Breast epithelium (tissue), 4 donors: ENCODE measurements at places on chromosomes 12 and 14.

DNA sequence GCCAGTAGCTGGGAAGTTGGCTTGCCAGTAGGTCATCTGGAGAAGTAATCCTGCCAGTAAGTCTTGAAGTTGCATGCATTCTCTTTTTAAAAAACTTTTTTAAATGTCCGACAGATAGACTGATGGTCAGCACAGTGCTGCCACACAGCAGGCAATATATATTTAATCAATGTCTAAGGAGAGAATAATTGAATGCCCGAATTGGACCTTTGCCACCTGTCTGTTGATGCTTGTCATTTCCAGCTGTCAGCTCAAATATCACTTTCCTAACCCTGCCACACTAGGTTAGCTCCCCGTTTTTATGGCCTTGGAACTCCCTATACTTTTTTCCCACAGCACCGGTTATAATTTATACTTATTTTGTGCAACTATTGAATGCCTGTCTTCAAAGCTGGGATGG lies 2.1 kb upstream of the SLC15A4 start:
- DNase-seq: no peak

DNA sequence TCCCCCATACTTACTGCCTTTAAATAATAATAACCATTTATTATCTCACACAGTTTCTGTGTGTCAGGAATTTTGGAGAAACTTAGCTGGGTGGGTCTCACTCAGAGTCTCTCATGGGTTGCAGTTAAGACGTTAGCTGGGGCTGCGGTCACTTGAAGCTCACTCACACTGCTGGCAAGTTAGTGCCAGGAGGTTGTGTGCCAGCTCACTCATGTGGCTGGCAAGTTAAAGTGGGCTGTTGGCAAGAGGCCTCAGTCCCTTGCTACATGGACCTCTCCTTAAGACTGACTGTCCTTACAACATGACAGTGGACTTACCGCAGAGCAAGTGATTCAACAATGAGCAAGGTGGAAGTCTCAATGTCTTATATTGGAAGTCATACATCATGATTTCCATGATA lies 61.3 kb upstream of the AVPR1A start:
- no peak for DNase-seq

DNA sequence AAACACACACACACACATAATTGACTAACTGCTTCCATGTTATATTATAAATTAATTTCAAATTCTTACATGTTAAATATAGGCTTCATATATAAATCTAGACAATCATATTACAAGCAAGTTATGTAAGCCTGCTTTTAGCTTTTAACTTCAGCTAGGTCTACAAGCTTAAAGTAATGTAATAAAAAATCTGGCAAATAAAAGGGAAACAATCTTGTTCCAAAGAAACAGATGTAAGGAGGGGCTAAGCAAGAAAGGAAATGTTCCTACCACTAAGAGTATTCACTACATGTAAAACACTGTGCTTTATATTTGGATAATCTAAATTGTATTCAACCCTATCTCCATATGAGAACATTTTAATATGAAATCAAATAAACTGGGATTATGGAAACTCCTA lies 110.4 kb downstream of the SLC6A15 start:
- DNase-seq: no peak

GRCh38 chr14:63276492-63277342 lies 42.0 kb downstream of the GPHB5 start:
- no peak for DNase-seq

GRCh38 chr12:75315518-75315917 lies 14.6 kb downstream of the CAPS2 start:
- DNase-seq: no peak
